Right lobe of liver (tissue), 6 donors: ENCODE measurements at places on chromosomes 16 and 17. TPM values are rescaled to one million over a fixed set of nuclear protein-coding genes. Genes with fewer than 3 reads are reported as not detected.

DNA sequence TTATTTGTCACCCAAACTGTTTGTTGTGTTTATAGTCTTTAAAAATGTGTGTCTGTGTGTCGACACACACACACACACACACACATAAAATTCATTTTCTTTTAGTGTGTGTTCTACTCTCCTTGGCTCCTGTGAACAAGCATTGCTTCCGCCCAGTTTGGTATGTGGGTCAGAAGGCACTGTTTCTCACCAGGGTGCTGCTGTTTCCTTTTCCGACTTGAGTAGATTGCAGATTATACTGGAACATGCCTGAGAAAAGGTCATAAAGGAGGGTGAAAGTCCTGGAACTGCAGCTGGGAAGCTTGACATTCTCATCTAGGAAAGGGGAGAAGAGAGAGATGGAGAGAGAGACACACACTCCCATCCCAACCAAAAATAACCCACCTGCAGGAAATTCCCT lies 330.3 kb downstream of the BCAS3 start:
- H3K27me3 ChIP-seq, result no peaks in the 10 kb centered on the region
- no peaks in the 10 kb centered on the region for H3K36me3 ChIP-seq

The ARL5C gene
- not detected for total RNA-seq

DNA sequence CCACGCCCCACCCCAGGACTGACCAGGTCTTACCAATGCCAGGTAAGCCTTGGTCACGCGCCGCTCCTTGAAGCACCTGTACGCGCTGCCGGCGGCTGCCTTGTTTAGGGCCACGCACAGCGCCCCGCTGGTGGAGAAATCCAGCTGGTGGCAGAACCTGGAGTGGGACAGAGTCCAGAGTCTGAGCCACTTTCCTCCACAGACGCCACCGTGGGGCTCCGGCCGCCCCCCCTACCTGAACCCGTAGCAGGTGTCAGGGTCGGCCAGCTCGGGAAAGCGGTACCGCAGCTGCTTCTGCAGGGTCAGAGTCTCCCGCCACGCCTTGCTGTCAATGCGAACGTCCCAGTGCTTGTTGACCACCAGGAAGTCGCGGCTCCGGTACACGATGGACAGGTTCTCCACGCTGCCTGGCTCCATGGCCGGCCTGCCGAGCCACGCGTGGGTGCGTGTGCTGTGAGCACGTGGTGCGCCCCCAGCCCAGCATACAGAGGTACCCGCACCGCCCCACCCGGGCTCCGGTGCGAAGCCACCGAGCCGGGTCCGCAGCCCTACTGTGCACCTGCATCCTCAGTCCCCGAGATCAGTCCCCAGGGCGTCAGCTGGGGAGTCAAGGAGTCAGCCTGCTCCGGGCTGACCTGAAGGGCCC lies 737 bp downstream of the RPUSD1 start:
- H3K4me3 ChIP-seq, result peak overlapping the region; percentile 99
- H3K4me1 ChIP-seq, result no peaks in the 10 kb centered on the region
- no peaks in the 10 kb centered on the region for H3K36me3 ChIP-seq
- no peaks in the 10 kb centered on the region for H3K27me3 ChIP-seq

- no peak for DNase-seq
- H3K4me3 ChIP-seq, result no peak overlapping the region
- H3K4me1 ChIP-seq, result no peaks in the 10 kb centered on the region
- H3K27me3 ChIP-seq, result no peaks in the 10 kb centered on the region
- no peak overlapping the region for H3K27ac ChIP-seq
Observed at GRCh38 chr17:70076189-70076588, 1.2 kb downstream of the KCNJ16 start.

The TBC1D3 gene
- not detected for total RNA-seq

- H3K36me3 ChIP-seq, result no peaks in the 10 kb centered on the region
- no peaks in the 10 kb centered on the region for H3K27me3 ChIP-seq
- no peak overlapping the region for H3K4me3 ChIP-seq
- H3K27ac ChIP-seq, result no peak overlapping the region
Observed at GRCh38 chr17:57762452-57763395, 17.6 kb upstream of the CCDC182 start.

- no peaks in the 10 kb centered on the region for H3K36me3 ChIP-seq
- H3K4me1 ChIP-seq, result no peaks in the 10 kb centered on the region
- DNase-seq, result no peak
- H3K27me3 ChIP-seq, result no peaks in the 10 kb centered on the region
- H3K27ac ChIP-seq, result no peak overlapping the region
Observed at GRCh38 chr16:66298006-66298405, 68.5 kb upstream of the CDH5 start.

DNA sequence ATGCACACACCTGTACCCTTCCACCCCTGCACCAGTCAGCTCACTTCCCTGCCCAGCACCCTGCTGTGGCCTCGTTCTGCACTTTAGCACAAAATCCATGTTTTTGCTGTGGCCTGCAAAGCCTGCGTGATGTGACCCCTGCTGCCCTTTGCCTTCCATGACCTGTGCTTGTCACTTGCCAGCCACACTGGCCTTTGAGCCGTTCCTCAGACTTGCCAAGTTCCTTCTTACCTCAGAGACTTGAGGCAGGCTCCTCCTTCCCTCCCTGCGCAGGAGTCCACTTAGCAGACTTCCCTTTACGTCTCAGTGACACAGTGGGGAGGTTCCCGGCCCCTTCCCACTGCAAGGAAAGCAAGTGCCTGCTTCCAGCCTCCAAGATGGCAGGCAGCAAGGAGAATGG lies 134.7 kb downstream of the SNX29 start:
- no peak overlapping the region for H3K4me3 ChIP-seq
- H3K36me3 ChIP-seq, result no peaks in the 10 kb centered on the region
- no peaks in the 10 kb centered on the region for H3K27me3 ChIP-seq
- H3K4me1 ChIP-seq, result no peaks in the 10 kb centered on the region

The EFNB3 gene
- total RNA-seq, result 1.1 TPM

The SENP3 gene
- 12.9 TPM for total RNA-seq

- no peaks in the 10 kb centered on the region for H3K36me3 ChIP-seq
- H3K4me3 ChIP-seq, result no peak overlapping the region
- no peaks in the 10 kb centered on the region for H3K4me1 ChIP-seq
- no peaks in the 10 kb centered on the region for H3K27me3 ChIP-seq
Observed at GRCh38 chr16:48123104-48123788, 32.5 kb downstream of the ABCC12 start.

The BRICD5 gene
- total RNA-seq, result 3.7 TPM

The CLDN7 gene
- 9.6 TPM for total RNA-seq

The MYH1 gene
- 2.3 TPM for total RNA-seq

DNA sequence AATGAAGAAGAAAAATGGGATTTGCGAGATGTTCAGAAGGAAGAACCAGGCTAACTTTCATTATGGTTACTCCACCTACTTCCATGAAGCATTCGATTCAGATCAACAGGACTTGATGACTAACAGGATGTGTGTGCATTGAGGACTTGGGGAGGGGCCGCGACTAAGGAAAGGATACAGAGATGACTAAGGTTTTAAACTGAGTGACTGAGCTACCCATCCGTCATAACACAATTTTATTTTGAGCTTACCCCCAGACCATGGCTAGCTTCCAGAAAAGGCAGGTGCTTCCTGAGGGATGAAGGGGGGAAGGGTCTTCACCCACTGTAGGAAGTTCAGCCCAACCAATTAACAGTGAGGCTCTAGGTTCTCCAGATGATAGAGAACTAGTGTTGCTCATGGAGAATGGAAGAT lies 2.5 kb upstream of the CDYL2 start:
- no peaks in the 10 kb centered on the region for H3K36me3 ChIP-seq
- H3K4me3 ChIP-seq, result no peak overlapping the region
- no peak overlapping the region for H3K27ac ChIP-seq
- H3K27me3 ChIP-seq, result no peaks in the 10 kb centered on the region
- no peak for DNase-seq
- no peaks in the 10 kb centered on the region for H3K4me1 ChIP-seq

GRCh38 chr17:64538508-64539130 lies 31.8 kb downstream of the CEP95 start:
- peaks cover 45% of the 10 kb centered on the region for H3K36me3 ChIP-seq
- no peak overlapping the region for H3K4me3 ChIP-seq
- H3K4me1 ChIP-seq, result no peaks in the 10 kb centered on the region
- H3K27ac ChIP-seq, result no peak overlapping the region

GRCh38 chr17:66966704-66967418 lies 2.4 kb downstream of the CACNG4 start:
- H3K4me3 ChIP-seq, result no peak overlapping the region
- H3K27ac ChIP-seq, result no peak overlapping the region
- no peaks in the 10 kb centered on the region for H3K36me3 ChIP-seq
- H3K4me1 ChIP-seq, result no peaks in the 10 kb centered on the region
- peaks cover 7% of the 10 kb centered on the region for H3K27me3 ChIP-seq

DNA sequence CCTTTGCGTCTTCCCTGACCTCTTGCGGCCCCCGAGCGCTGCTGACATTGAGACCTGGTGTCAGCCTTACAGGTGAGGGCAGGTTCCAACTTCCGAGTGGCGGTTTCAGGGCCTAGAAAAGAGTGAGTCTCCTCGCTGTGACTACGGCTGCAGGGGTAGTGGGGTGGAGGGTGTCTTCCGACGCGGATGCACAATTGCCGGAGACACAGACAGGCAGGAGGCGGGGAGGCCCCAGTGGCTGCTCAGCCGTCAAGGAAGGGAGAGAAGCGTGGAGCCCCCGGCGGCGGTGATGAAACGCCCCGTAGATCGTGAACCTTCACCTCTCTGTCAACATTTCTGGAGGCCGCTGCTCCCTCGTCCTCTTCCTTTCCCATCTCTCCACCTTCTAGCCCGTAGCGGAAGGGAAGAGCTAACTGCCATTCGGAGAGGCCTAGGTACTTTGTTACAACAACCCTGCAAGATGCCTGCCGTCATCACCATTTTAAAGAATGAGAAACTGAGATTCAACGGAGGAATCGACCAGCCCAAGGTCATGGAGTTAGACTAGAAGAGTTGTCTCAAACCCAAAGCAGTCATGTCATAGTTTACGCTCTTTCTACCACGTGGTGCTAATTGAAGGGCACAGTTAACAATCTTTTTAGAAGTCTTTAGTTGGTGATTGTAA lies 485 bp downstream of the DNAJA3 start:
- H3K36me3 ChIP-seq, result no peaks in the 10 kb centered on the region
- H3K27ac ChIP-seq, result peak overlapping the region; percentile 98
- no peaks in the 10 kb centered on the region for H3K27me3 ChIP-seq

- peak; percentile 43 for DNase-seq
- H3K4me3 ChIP-seq, result no peak overlapping the region
- no peaks in the 10 kb centered on the region for H3K36me3 ChIP-seq
- no peaks in the 10 kb centered on the region for H3K27me3 ChIP-seq
- H3K27ac ChIP-seq, result no peak overlapping the region
Observed at GRCh38 chr17:27532269-27533263, 76.3 kb downstream of the KSR1 start.

- no peak for DNase-seq
- H3K4me3 ChIP-seq, result no peak overlapping the region
- H3K27ac ChIP-seq, result no peak overlapping the region
- no peaks in the 10 kb centered on the region for H3K27me3 ChIP-seq
- H3K36me3 ChIP-seq, result no peaks in the 10 kb centered on the region
Observed at GRCh38 chr17:36979565-36979941, 30.8 kb downstream of the AATF start.

The GAS2L2 gene
- not detected for total RNA-seq

GRCh38 chr17:52604105-52604504 lies 445.6 kb upstream of the CA10 start:
- no peak overlapping the region for H3K27ac ChIP-seq
- no peak for DNase-seq
- no peaks in the 10 kb centered on the region for H3K36me3 ChIP-seq
- H3K4me1 ChIP-seq, result no peaks in the 10 kb centered on the region
- H3K4me3 ChIP-seq, result no peak overlapping the region

The KRT28 gene
- total RNA-seq, result not detected

- H3K27me3 ChIP-seq, result no peaks in the 10 kb centered on the region
- H3K4me3 ChIP-seq, result no peak overlapping the region
- no peak for DNase-seq
- H3K4me1 ChIP-seq, result no peaks in the 10 kb centered on the region
Observed at GRCh38 chr16:23896832-23897821, 61.3 kb downstream of the PRKCB start.

GRCh38 chr16:71867939-71868338 lies 16.0 kb downstream of the ZNF821 start:
- no peak for DNase-seq
- no peak overlapping the region for H3K4me3 ChIP-seq
- H3K27ac ChIP-seq, result no peak overlapping the region
- no peaks in the 10 kb centered on the region for H3K36me3 ChIP-seq
- no peaks in the 10 kb centered on the region for H3K27me3 ChIP-seq
- H3K4me1 ChIP-seq, result peaks cover 5% of the 10 kb centered on the region

The GNGT2 gene
- 1.3 TPM for total RNA-seq

GRCh38 chr16:66728117-66728787 lies 23.2 kb downstream of the DYNC1LI2 start:
- DNase-seq, result no peak
- H3K36me3 ChIP-seq, result peaks cover 16% of the 10 kb centered on the region
- no peak overlapping the region for H3K27ac ChIP-seq
- no peaks in the 10 kb centered on the region for H3K4me1 ChIP-seq
- no peak overlapping the region for H3K4me3 ChIP-seq
- no peaks in the 10 kb centered on the region for H3K27me3 ChIP-seq

DNA sequence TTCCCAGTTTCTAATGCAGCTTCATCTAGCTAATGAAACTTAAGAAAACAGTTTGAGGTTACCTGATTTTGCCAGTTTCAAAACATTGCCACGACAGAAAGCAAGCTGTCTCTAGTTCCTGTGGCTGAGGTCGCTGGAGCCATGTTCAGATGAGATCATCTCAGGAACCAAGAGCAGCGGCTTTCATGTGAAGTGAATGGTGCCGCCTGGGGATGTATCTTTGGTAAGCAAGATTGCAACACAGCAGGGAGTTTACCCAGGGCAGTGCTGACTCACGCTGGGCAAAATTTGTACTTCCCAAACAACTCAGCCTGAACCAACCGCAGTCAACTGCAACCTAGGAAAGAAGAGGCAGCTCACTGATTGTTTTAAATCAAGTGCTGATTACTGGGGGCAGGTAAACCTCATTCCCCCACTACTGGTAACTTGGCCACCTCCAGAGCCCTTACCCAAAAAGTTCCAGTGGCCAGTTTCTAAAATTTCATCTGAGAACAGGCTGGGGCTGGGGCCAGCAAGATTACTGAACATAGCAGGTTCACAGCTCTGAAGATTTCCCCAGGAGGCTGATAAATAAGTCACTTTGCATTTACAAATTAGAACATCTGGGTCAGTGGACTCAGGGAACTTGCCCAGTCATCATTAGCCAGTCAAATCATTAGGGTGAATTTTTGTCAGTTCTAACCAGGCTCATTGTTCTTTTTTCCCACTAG lies at the start of gene RFFL:
RFFL (minus strand) TSS at position 194 of the 710 bp plus-strand sequence. CDS start 37,154 bp downstream, outside the sequence.
- peaks cover 60% of the 10 kb centered on the region for H3K4me1 ChIP-seq
- H3K4me3 ChIP-seq, result peak within 1 kb of the TSS; percentile 59
- peak; percentile 83 for DNase-seq
- no peaks in the 10 kb centered on the region for H3K36me3 ChIP-seq
- peak within 1 kb of the TSS; percentile 71 for H3K27ac ChIP-seq

- H3K27me3 ChIP-seq, result no peaks in the 10 kb centered on the region
- H3K27ac ChIP-seq, result no peak overlapping the region
- DNase-seq, result no peak
- H3K4me3 ChIP-seq, result no peak overlapping the region
- H3K4me1 ChIP-seq, result no peaks in the 10 kb centered on the region
- no peaks in the 10 kb centered on the region for H3K36me3 ChIP-seq
Observed at GRCh38 chr16:86956437-86956836, 360.8 kb downstream of the C16orf95 start.

- DNase-seq, result no peak
- H3K4me1 ChIP-seq, result no peaks in the 10 kb centered on the region
- H3K27ac ChIP-seq, result no peak overlapping the region
- H3K4me3 ChIP-seq, result no peak overlapping the region
- no peaks in the 10 kb centered on the region for H3K36me3 ChIP-seq
- H3K27me3 ChIP-seq, result no peaks in the 10 kb centered on the region
Observed at GRCh38 chr17:34797720-34798119, 163.5 kb downstream of the CCT6B start.

The KCNJ2 gene
- total RNA-seq, result 0.97 TPM
